ENCODE measurements at places on chromosomes 11 and 22. TPM values are rescaled to one million over a fixed set of nuclear protein-coding genes. Genes with fewer than 3 reads are reported as not detected.

CASP5 gene
- total RNA-seq = not detected

MUC5B gene
- total RNA-seq = 3.8 TPM

BLID gene
- 1.8 TPM for total RNA-seq

SCGB1D2 gene
- total RNA-seq = not detected

TEAD1 gene
- total RNA-seq = 41.8 TPM
